Central memory CD8-positive, alpha-beta T cell (primary cell): ENCODE measurements at places on chromosomes 1 and 21.

DNA sequence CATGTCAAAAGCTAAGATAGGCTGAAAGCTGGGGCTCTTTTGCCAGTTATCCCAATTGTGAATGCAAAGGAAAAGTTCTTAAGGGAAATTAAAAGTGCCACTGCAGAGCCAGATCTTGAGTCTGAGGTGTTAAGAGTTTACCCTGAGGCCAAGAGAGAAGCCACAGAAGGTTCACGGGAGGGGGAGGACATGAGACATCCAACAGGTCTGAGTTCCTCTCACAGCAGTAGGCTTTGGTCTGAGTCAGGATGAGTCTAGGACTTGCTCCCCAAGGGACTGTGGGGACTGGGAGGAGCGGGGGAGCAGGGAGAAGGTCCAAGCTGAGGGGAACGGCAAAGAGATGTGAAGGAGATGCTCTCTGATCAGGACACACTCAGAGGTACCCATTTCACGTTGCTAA is 411.2 kb upstream of the CAMK1G start:
- no peak for DNase-seq

DNA sequence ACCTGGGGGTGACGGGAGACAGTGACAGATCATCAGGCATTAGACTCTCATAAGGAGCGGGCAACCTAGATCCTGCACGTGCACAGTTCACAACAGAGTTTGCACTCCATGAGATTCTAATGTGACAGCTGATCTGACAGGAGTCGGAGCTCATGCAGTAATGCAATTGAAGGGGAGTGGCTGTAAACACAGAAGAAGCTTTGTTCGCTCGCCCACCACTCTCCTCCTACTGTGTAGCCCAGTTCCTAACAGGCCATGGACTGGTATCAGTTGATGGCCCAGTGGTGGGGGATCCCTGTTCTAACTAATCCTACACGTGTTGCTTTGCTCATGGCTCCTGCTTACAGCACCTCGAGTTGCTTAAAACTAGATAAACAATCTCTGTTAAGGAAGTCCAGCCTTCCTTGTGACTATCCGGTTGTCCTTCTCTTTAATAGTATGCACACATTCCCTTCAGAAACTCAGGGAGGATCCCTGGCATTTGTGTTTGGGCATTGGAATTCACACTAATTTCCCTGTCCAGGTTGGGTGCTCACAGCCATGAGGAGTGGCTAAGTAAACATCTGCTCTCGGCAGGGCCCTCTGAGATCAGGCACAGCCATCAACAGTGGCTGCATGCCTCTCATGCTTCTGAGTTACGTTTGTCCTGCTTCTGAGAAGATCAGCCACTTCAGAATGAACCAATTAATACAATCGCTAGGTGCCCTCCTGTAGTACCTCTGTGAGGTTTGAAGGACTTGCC is 21.1 kb upstream of the F3 start:
- no peak for DNase-seq

DNA sequence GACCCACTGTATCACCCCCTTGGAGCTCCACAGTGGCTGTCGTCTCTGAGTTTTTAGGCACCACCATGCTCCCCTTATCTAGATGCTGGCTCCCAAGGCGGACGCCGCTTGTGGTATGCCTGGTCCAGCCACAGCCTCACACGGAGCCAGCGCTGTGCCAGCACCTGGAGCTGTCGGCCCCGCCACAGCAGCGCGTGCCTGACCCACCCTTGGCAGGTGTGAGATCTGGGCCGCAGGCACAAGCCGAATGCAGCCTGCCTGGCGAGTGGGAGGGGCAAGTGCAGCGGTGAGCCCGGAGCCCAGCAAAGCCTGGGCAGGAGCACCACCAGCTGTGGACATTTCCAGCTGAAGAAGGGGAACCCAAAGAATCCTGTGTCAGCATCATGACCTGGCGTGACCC is 91.9 kb upstream of the BACE2 start:
- DNase-seq = no peak

- DNase-seq = no peak
Measured at GRCh38 chr1:206050655-206051235, 2.2 kb upstream of the RHEX start.

DNA sequence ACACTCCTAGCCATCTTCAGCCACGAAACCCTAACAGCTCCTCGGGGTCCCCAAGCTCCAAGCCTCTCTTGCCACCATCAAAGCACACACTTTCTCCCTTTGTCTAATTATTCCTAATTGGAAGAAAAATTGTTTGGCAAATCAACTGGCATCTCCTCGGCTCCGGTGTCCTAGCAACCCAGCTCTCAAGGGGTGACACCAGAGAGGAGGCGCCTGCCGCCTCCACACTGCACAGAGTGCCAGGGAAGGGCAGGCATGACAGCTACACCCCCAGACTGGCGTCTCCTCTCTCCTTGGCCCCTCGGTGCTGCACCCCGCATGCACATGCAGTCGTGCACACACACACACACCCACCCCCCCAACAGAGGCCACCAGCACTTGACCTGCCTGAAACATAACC is 18.2 kb upstream of the GJB5 start:
- no peak for DNase-seq

- DNase-seq = no peak
Measured at GRCh38 chr1:235670157-235670776, 20.7 kb upstream of the GNG4 start.

DNA sequence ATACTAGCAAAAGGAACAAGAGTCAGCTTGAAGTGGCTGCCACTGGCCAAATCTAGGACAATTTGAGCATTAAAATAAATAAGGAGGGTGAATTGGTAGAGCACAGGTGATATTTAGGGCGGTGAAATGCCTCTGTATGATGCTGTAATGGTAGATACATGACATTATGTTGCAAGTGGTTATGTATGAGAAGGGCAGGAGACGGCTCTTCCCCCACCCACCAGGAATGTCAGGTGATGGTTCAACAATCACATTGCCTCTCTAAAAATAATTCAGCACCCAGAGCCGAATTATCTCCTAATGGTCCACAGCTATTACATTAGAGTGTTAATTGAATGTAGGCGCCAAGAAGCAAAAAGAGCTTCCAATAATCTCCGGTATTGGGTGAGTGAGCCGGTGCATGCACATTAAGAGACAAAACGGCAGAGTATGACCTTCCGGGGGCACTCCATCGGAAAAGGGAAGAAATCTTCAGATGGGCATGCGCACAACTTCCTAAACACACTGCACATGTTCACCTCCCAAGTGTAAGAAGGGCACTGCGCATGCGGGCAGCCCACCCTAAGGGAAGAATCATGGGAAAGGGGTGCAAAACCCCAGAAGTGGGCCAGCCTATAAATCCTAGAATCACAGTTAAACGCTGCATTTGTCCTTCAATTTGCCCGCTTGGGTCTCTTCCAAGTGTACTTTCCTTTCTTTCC is 6.8 kb upstream of the IFNAR1 start:
- no peak for DNase-seq

- DNase-seq = no peak
Measured at GRCh38 chr1:219650880-219651279, 38.0 kb upstream of the ZC3H11B start.

GRCh38 chr1:182046763-182047162 is 14.7 kb downstream of the ZNF648 start:
- DNase-seq = no peak

GRCh38 chr1:57423656-57424211 is at the start of gene DAB1:
DAB1 (minus strand) TSS chr1:57424060; CDS start chr1:57291030, 133,030 bp downstream.
- DNase-seq = no peak

DNA sequence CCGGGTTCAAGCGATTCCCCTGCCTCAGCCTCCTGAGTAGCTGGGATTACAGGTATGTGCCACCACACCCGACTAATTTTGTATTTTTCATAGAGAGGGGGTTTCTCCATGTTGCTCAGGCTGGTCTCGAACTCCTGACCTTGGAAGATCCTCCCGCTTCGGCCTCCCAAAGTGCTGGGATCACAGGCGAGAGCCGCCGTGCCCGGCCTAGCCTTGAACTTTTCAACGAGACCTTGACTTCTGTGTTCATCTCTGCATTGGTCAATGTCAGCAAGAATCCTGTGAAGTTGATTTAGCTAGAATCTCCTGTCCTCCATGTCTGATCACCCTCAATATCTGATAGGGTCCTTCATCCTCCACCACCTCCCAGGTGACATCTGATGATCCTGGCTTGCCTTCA is 11.4 kb upstream of the CNR2 start:
- DNase-seq = no peak

DNA sequence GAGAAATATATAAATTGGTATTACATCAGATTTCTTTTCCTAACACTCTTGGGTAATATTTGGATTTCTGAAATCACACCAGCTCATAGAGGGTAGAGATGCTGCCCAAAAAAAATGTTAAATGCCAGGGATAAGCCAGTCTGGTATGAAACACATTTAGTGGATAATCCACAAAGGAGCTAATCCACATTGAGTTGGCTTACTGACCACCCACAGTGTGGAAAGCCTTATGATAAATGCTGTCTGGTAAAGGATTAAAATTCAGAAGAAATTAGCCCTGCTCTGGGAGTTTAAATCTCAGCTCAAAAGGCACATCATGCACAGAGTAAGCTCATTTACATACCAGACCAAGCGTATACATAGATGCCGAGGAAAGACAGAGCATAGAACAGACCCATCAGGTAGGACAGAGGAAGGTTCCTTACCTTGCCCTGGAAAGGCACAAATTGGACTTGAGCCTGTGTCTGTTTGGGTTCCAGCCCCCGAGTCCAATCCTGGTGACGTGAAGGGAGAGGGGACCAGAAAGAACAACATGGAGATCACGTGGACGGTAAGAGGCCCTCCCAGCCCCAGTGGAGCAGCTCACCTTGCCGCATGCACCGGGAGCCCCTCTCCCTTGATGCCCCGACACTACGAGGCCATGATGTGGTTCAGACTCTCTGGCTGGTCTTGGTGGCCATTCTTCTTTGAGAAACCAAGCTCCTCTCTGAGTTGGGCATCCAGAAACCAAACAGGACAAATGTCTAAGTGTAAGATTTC is 62.9 kb upstream of the CNTN2 start:
- no peak for DNase-seq

- DNase-seq = no peak
Measured at GRCh38 chr1:29875557-29876028, 639.3 kb downstream of the PTPRU start.

GRCh38 chr1:150627826-150628410 is 1.5 kb downstream of the ENSA start:
- DNase-seq = no peak

DNA sequence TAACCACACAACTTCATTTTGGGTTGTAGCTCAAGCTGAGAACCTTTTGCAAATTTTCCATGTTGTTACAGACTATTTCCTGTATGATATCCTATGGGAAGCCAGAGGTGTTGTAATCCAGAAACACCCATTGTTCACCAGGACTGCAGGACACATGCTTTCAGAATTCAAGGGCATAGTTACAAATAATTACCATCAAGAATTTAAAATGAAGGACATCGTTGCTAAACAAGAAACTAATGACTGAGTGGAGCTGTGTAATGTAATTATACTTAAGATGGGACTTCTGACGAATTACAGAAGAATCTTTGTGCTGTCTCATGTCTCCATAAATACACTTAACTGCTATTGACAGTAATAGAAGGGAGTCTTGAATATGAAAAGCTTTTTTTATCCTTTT is 47.6 kb upstream of the HOOK1 start:
- DNase-seq = no peak
